ENCODE measurements at places on chromosomes 11 and 22.
A peak's percentile ranks its signal among the peaks of the same experiment; 100 is the strongest.

- no peak for DNase-seq
- H3K27ac ChIP-seq = no peak overlapping the region
- H3K4me3 ChIP-seq = no peak overlapping the region
Measured at GRCh38 chr11:63321723-63322122, 47.9 kb upstream of the SLC22A9 start.

DNA sequence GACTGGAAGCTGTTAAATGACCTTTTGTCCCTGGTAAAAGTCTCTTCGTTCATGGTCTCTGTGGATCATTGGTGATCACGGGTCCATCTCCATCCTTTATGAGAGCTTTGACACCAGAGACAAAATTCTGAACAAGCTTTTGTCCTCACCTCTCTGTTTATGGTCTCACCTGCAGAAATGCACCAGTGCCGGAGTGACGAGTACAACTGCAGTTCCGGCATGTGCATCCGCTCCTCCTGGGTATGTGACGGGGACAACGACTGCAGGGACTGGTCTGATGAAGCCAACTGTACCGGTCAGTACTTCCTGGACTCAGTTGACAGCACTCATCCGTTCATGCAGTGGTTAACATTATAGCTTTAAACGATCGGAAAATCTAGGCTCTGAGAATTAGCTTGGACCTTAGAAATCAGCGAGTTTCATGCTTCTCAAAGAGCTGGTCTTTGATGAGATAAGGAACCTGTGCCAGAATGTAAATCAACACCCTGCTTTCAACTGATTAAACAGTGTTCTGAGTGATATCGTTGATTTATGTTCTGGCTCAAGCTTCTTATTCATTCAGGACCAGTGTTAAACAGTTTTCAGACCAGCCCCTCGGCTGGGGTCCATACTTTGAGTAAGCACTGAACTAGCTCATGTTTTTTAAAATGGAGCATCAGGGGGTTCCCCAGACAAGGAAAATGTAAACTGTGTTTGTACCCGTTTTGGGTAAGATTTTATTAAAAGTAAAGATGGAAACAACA, 124.5 kb upstream of the SORL1-AS1 start:
- H3K27me3 ChIP-seq = no peaks in the 10 kb centered on the region
- peaks cover 76% of the 10 kb centered on the region for H3K36me3 ChIP-seq
- no peak for DNase-seq
- no peak overlapping the region for H3K4me3 ChIP-seq
- peaks cover 17% of the 10 kb centered on the region for H3K4me1 ChIP-seq
- no peak overlapping the region for H3K27ac ChIP-seq

DNA sequence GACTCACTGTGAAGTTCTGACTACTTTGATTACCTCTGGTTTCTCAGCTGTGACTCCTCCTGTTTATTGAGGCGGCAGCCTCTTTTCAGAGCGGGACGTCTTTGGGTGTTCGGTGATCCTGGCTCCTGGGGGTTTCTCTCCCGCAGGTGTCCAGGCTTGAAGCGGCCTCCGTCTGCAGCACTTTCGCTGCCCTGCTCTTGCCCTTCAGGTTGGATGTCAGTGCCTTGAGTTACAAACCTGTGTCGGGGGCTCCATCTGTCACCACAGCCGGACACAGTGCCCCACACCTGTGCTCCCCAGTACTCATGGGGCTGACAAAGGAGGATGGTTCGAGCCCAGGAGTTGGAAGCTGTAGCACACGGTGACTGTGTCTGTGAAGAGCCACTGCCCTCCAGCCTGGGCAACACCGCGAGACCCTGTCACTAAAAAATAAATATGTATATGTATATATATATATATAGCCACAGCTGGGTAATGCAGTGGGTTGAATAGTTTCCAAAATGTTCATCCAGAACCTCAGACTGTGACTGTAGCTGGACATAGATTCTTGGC, 104.1 kb downstream of the BRD1 start:
- H3K27me3 ChIP-seq = no peaks in the 10 kb centered on the region
- DNase-seq = no peak
- H3K4me3 ChIP-seq = no peak overlapping the region

- H3K4me1 ChIP-seq = peaks cover 9% of the 10 kb centered on the region
- H3K36me3 ChIP-seq = peaks cover 25% of the 10 kb centered on the region
- no peak overlapping the region for H3K27ac ChIP-seq
- peak; percentile 42 for DNase-seq
Measured at GRCh38 chr22:24325105-24325757, 54.6 kb downstream of the SPECC1L start.

- H3K27me3 ChIP-seq = no peaks in the 10 kb centered on the region
- H3K27ac ChIP-seq = no peak overlapping the region
- DNase-seq = no peak
- no peak overlapping the region for H3K4me3 ChIP-seq
- no peaks in the 10 kb centered on the region for H3K36me3 ChIP-seq
- H3K4me1 ChIP-seq = peaks cover 18% of the 10 kb centered on the region
Measured at GRCh38 chr11:86180423-86180822, 64.1 kb upstream of the EED start.

- H3K27ac ChIP-seq = no peak overlapping the region
- H3K36me3 ChIP-seq = no peaks in the 10 kb centered on the region
- H3K4me1 ChIP-seq = peaks cover 10% of the 10 kb centered on the region
Measured at GRCh38 chr11:124837491-124837856, 27.8 kb upstream of the ROBO3 start.

DNA sequence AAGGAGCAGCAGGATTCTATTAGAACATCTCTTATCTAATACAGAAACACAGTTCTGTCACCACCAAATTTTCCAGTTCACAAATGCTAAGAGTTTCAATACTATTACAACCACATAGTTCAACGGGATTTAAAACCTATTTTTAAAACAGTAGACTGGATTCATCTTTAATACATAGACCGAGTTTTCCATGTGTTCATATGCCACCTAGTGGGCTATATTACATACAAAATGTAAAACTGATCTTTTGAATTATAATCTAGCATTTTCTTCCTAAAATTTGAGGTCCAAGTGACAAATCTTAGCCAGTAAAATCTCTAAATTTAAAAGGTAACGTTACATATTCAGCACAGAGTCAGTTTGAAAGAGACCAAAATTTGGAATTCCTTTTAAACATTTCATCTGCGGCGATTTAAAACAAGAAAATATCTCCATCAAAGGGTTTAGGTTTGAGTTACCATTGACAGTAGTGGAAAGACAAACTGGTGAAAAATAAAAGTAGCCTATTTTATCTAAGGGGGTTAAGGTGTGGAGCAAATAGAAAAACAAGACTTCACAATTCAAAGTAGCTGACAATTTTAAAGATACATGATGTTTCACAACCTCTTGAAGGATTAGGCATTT, 269.3 kb upstream of the MPPED2 start:
- H3K36me3 ChIP-seq = no peaks in the 10 kb centered on the region
- H3K4me3 ChIP-seq = no peak overlapping the region
- H3K27ac ChIP-seq = no peak overlapping the region
- H3K4me1 ChIP-seq = no peaks in the 10 kb centered on the region
- no peaks in the 10 kb centered on the region for H3K27me3 ChIP-seq

GRCh38 chr22:36245805-36246356, 6.6 kb upstream of the APOL2 start:
- H3K4me1 ChIP-seq = no peaks in the 10 kb centered on the region
- H3K36me3 ChIP-seq = no peaks in the 10 kb centered on the region
- H3K4me3 ChIP-seq = no peak overlapping the region
- H3K27me3 ChIP-seq = no peaks in the 10 kb centered on the region

DNA sequence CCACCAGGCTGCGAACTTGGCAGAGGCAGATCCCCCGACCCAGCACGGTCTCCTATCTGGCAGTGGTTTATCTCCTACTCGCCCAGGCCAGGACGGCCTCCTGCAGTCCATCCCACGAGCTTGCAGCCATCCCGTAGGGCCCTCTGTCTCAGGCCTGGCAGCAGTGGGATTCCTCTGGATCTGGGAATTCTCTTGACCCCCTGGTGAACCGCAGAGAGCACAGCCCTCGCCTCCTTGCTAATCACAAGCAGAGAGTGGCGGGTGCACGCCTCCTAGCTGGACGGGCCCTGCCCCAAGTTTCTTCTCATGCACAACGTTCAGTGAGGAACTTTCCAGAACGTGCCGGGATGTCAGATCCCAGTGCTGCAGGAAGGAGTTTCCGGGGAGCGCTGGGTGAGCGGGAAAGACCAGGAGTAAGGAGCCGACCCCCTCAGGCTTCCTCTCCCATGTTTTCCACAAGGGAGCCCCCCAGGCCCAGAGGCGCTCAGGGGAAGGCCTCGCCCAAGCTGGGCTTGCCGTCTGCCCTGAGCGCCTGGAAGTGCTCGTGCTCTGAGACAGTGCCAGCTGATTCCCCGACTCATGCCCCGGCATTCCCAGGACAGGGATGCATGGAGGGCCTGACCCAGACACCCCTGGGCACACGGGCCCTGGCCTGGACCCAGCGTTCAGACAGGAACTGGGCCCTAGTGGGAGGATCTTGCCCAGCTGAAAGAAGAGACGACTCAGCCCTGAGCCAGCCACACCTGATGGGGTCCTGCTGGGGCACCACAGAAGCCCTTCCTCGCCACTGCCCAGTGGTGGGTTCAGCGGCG, 24.6 kb downstream of the IGF2 start:
- no peak overlapping the region for H3K27ac ChIP-seq
- no peaks in the 10 kb centered on the region for H3K4me1 ChIP-seq
- no peaks in the 10 kb centered on the region for H3K36me3 ChIP-seq

- no peak for DNase-seq
- no peak overlapping the region for H3K4me3 ChIP-seq
- H3K27me3 ChIP-seq = no peaks in the 10 kb centered on the region
- no peaks in the 10 kb centered on the region for H3K4me1 ChIP-seq
- H3K27ac ChIP-seq = no peak overlapping the region
Measured at GRCh38 chr11:100182350-100182749, 504.7 kb upstream of the ARHGAP42 start.

DNA sequence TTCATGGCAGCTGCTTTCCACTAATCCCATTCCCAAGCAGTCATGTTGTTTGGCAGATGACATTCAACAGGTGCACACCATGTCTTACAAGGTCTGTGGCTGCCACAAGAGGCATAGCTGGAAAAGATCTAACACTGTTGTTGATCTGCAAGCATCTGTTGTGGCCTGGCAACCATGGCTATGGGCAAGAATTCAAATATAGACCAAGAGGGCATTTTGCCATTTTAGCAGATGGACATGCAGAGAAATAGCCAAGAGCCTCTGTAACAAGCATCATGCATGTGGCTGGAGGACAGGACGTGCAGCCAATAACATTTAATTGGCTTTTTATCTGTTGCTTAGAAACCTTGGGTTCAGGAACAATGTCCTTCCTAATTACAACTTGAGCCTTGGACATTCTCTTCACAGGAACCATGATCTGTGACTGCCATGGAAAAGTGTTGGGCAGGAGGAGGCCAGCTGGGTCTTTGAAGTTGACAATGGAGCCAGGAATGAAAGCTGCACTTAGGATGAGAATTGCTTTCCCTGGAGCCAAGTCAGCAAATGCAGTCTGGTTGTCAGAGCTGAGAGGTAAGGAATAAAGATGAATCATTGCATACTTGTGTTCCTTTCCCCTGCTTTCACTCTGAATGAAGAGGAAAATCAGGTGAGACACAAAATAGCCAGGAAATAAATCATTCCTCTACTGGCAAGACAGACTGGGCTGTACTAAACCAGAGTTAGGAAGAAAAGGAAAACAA, 113.6 kb upstream of the ANO5 start:
- no peaks in the 10 kb centered on the region for H3K4me1 ChIP-seq
- no peaks in the 10 kb centered on the region for H3K27me3 ChIP-seq
- no peak for DNase-seq
- H3K4me3 ChIP-seq = no peak overlapping the region
- H3K27ac ChIP-seq = no peak overlapping the region

DNA sequence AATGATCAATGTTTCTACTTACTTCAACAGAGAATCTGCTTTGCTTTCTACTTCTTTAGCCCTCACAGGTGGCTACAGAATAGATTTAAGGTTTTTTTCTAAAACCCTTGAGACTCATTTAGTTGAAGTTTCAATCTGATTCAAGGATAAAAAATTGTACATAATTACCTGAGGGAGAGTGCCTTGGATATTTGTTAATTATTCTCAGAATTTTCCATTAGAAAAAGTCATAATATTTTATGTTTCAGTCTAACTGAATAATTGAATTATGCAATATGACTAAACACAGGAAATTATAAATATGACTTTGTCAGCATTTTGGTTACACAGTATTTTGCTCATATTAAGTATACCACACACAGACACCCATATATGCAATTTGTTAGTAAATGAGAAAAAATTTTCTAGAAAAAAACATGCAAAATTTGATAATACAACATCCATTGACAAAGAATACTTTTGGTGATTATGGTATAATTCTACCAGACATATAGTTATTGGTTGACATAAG, at the start of gene OR8J3:
TSS of gene OR8J3 (minus strand) at position 51 of the 511 bp plus-strand sequence. CDS start 2,483 bp downstream, outside the sequence.
- H3K4me1 ChIP-seq = no peaks in the 10 kb centered on the region
- no peak within 1 kb of the TSS for H3K4me3 ChIP-seq
- no peak within 1 kb of the TSS for H3K27ac ChIP-seq
- H3K36me3 ChIP-seq = no peaks in the 10 kb centered on the region
- DNase-seq = no peak

DNA sequence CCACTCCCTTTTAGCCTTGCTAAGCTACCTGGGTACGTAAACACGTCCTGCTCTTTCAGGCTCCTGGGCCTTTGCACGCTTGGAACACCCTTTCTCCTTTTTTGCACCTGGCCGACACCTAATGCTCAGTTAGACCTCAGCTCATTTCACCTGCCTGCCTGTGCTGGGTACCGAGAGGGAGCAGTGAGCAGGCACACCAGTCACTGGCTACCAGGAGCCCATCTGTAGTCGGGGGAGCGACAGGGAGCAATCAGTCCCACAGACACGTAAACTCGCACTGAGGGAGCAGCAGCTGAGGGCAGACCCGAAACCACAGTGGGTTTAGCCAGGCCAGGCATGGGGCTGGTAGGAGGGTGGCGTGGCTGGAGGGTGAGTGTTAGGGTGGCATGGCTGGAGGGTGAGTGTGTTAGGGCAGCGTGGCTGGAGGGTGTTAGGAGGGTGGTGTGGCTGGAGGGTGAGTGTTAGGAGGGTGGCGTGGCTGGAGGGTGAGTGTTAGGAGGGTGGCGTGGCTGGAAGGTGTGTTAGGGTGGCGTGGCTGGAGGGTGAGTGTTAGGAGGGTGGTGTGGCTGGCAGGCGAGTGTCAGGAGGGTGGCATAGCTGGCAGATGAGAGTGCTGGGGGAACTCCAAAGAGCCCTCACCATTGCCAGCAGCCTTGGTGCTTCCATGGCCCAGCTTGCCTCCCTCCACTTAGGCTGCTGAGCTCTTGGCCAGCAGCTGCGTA, 6.4 kb upstream of the GTSE1 start:
- H3K36me3 ChIP-seq = no peaks in the 10 kb centered on the region
- H3K4me1 ChIP-seq = peaks cover 16% of the 10 kb centered on the region
- H3K4me3 ChIP-seq = no peak overlapping the region
- H3K27ac ChIP-seq = no peak overlapping the region
- H3K27me3 ChIP-seq = no peaks in the 10 kb centered on the region
- no peak for DNase-seq

- no peaks in the 10 kb centered on the region for H3K36me3 ChIP-seq
- no peak overlapping the region for H3K27ac ChIP-seq
- H3K27me3 ChIP-seq = no peaks in the 10 kb centered on the region
- no peak overlapping the region for H3K4me3 ChIP-seq
- no peak for DNase-seq
- H3K4me1 ChIP-seq = no peaks in the 10 kb centered on the region
Measured at GRCh38 chr11:23100726-23101125, 240.5 kb upstream of the CCDC179 start.
